ENCODE measurements at places on chromosomes 4 and X.
A peak's percentile ranks its signal among the peaks of the same experiment; 100 is the strongest.

GRCh38 chrX:26889574-26889973 is 573.6 kb downstream of the PPP4R3C start:
- no peak for DNase-seq

DNA sequence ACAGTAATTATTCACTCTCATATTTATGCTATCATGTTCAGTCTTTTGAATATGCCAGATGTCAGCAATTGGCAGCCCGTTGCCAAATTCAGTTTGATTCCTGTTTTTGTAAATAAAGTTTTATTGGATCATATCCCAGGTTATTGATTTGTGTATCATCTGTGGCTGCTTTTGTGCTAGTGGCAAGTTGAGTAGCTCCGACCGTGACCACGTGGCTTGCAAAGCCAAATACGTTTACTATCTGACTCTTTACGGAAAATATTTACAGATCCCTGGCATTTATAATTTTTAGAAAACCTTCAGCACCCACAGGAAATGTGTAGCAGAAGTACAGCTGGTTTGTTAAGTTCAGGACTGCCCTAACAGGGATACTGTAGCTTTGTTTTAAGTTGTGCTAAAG is 67.4 kb downstream of the VCX2 start:
- no peak for DNase-seq

DNA sequence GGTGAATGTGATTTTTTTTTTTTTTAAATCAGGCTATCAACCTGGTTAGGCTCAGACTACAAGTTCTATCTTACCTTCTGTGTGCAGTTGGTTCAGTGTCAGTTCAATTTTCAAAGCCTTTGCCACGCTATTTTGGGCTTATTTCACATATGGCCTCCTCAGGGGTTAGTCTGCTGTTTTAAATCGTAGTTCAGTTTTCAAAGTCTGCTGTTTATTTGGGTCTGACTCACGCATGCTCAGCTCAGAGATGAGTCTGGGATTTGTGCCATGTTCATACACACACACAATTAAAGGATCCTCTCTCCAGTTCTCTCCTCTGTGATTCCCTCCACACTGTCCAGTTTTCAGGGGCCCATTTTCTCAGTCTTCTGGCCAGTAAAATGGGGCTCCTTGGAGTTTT is 32.3 kb upstream of the ZFX start:
- DNase-seq = peak; percentile 12

DNA sequence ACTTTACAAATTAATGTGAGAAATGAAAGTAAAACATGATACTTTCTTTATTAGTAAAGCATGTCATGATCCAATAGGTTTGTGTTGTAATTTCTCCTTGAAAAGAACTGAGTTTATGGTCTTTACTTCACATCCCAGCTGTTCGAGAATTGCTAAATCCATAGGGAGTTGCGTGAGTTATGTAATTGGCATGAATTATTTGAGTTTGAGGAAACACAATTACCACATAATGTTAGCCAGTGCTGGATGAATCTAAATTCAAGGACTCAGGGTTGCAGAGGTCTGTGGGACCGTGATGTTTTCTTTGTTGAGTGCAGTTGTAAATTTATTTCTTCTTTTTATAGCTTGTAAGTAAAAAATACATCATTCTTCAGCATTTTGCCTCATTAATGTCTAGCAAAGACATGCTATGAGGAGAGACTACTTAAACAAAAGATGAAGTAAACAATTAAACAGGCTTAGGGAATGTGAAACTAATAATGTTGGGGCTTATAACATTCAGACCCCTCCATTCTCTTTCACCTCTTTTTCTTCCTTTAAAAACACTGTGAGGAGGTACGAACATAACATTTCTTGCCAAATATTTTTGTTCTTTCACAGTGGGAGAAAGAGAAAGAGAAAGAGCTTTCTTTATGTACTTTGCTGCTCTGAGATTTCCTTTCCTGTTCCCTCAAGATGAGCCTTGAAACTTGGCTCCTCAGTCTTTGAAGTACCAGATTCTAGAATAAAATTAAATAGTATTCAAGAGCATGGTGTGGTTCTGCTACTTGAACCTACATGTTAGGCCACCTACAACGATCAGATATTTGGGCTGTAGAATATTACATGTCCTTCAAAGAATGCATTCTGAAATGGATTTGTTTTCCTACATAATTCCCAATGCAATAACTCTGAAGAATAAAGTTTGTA is 159.6 kb upstream of the ANK2 start:
- no peak for DNase-seq

- peak; percentile 94 for DNase-seq
Observed at GRCh38 chr4:148831945-148832344, 389.7 kb upstream of the NR3C2 start.

GRCh38 chrX:144006811-144007210 is 122.9 kb downstream of the UBE2NL start:
- peak; percentile 53 for DNase-seq

- DNase-seq = no peak
Observed at GRCh38 chrX:12973561-12974304, 1.2 kb upstream of the TMSB4X start.
